NCI-H1105 treated with DMSO at 0.1 percent for 48 hours (cell line): ENCODE measurements at places on chromosomes 16 and 17.
A peak's percentile ranks its signal among the peaks of the same experiment; 100 is the strongest.

GRCh38 chr17:82754297-82755208, 2.7 kb downstream of the TBCD start:
- no peak for DNase-seq

- no peak for DNase-seq
These were observed 1.0 kb downstream of the ZNF319 start for GRCh38 chr16:57999366-57999970.

DNA sequence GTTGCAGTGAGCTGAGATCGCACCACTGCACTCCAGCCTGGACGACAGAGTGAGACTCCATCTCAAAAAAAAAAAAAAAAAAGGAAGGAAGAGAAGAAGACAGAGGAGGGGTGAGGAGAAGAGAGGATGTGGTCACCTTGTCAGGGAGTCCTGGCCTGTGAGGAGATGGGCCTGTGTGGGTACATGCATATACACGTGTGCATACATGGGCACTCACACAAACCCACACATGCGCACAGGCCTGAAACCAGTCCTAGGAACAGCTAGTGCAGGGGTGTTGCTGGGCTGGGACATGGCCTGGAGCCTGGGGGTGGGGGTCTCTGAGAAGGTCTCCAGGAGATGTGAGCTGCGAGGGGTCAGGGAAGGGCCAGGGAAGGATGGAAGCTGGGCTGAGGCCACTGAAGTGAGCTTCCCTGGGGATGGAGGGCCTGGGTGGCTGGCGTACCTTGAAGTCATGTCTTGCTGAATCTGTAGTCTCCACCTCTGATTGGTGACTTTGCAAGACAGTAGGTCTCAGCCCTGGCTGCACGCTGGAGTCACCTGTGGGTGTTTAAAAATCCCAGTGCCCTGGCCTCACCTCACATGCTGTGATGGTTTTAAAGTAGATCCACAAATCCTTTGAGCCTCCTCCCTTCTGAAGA, 72.4 kb downstream of the MRM1 start:
- no peak for DNase-seq

GRCh38 chr16:31022544-31023251, 10.7 kb upstream of the STX4 start:
- no peak for DNase-seq

DNA sequence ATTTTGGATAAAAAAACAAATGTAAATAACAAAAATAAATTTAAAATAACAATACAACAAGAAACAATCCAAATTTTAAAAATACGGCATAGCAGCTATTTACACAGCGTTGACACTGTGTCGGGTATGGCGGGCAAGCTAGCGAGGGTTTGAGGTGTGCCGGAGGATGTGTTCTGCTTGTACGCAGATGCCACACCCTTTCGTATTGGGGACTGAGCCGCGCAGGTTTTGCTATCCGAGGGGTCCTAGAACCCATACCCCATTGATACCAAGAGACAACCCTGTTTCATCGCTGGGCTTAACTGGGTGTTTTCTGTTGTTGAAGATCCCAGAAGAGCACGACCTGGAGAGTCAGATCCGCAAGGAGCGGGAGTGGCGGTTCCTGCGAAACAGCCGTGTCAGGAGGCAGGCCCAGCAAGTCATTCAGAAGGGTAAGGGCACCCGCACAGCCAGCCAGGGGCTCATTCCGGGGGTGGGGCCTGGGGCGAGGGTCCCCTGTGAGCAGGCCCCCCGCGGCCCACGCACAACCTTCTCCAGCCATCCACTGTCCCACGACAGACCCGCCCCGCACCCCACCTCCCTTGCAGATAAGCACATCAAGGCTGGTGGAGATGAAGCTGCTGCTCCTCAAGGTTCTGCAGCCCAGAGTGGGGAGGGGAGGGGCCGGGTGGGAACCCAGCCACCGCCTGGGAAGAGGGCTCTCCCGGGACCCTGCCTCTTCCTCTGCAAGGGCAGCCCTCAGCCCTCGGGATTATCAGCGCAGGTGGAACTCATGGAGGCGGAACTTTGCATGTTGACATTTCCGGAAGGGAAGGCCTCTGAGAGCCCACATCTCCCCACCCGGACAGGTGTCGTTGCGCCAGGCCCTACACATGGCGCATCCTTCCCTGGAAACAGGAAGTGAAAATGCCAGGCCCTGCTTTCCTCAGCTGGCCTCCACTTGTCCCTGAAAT, 51.2 kb upstream of the CHMP6 start:
- no peak for DNase-seq

GRCh38 chr16:60405286-60405685, 1631.0 kb downstream of the CDH8 start:
- DNase-seq: no peak

GRCh38 chr16:56414366-56414765, 11.0 kb downstream of the AMFR start:
- no peak for DNase-seq

DNA sequence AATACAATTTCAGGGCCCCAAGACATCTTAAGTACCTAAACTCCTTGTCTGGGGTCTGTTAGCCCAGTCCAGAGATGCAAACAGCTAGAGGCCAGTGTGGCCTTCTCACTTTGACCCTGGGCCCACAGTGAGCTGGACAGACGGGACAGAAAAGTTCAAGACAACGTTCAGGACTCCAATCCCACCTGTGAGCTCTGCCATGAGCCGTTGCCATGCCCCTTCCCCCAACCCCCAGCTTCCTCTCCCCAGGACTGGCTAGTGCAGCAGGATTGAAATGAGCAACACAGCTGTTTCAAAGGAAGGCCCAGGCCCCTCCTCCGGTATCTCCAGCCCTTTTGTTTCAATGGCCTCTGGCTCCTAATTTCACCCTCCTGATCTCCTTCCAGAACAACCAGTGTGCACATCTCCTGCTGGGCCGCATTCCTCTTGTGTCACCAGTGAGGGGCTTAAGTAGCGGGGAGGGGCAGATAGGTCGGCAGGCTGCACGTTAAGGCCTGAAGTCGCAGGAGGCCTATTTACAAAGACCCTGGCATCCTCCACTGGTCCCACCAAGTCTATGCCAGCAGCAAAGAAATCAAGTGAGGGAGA, 11.3 kb downstream of the AXIN2 start:
- no peak for DNase-seq

- no peak for DNase-seq
These were observed 32.8 kb downstream of the HIC1 start for GRCh38 chr17:2087597-2088211.

DNA sequence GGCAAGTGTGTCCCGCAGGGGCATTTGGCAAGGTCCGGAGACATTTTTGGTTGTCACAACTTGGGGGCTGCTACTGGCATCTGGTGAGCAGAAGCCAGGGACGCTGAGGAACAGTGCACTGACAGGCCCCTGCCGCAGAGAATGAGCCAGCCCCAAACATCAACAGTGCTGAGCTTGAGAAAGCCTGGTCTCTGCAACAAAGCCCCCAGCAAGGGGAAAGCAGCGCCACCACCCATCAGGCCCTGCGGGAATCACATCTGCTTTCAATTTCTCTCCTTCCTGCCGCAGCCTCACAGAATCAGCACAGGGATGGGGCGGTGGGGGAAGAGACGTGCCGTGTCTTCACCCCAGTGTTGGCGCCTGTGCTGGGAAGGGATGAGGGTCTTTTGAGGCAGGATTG, 14.8 kb upstream of the PRPSAP1 start:
- DNase-seq: no peak

- no peak for DNase-seq
These were observed 8.6 kb upstream of the LASP1NB start for GRCh38 chr17:38916771-38917170.

- no peak for DNase-seq
These were observed 60.6 kb downstream of the LMF1 start for GRCh38 chr16:910181-910580.

DNA sequence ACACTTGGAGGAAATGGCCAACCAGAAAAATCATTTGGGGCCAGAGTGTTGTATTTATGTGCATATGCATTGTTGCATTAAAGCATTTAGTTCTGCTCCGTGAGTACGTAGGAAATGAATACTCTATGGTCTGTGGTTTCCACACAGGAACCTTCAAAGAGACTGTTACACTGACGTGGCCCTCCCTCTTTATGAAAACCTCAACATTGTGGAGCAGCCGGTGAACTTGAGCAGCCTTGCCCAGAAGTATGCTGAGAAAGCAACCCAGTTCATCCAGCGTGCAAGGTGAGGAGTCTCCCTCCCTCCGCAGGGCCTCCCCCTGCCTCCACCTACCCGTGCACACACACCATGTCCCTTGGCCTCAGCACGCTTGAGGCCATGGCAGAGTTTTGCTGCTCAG, 65.2 kb downstream of the ARSG start:
- no peak for DNase-seq

GRCh38 chr16:991345-991744, 9.8 kb downstream of the SOX8 start:
- DNase-seq: no peak

DNA sequence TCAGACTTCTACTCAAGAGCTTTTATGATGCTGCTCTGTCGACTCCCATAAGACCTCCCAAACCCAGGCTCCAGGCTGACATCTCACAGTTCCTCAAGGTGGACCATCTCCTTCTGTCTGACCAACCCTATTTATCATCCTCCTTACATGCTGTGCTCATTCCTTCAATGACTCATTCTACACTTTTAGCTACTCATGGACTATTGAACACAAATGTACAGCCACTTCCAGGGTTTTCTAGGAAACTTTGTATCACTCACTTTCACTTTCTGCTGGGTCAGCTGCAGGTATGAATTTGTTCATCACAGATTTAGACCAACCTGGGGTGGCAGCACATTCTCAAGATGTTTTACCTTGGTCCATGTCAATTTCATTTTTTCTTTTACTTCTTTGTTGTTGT, 162.4 kb upstream of the FAM20A start:
- no peak for DNase-seq

GRCh38 chr17:79798299-79799173, 1.7 kb upstream of the CBX8 start:
- DNase-seq: no peak

GRCh38 chr17:64411999-64412771, 21.5 kb upstream of the PECAM1 start:
- DNase-seq: no peak

DNA sequence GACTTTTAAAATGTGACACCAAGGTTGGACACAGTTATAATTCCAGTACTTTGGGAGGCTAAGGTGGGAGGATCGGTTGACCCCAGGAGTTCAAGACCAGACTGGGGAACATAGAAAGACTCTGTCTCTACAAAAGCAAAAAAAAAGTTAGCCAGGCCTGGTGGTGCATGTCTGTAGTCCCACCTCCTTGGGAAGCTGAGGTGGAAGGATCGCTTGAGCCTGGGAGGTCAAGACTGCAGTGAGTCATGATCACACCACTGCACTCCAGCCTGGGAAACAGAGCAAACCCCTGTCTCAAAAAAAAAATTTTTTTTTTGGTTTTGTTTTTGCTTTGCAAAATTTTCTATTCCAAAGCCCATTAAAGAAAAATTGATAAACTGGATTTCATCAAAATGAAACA, 281.4 kb downstream of the BCAS3 start:
- DNase-seq: no peak

GRCh38 chr16:5062051-5062450, 3.7 kb downstream of the C16orf89 start:
- no peak for DNase-seq

- no peak for DNase-seq
These were observed 628 bp downstream of the GABARAPL2 start for GRCh38 chr16:75566758-75567255.

DNA sequence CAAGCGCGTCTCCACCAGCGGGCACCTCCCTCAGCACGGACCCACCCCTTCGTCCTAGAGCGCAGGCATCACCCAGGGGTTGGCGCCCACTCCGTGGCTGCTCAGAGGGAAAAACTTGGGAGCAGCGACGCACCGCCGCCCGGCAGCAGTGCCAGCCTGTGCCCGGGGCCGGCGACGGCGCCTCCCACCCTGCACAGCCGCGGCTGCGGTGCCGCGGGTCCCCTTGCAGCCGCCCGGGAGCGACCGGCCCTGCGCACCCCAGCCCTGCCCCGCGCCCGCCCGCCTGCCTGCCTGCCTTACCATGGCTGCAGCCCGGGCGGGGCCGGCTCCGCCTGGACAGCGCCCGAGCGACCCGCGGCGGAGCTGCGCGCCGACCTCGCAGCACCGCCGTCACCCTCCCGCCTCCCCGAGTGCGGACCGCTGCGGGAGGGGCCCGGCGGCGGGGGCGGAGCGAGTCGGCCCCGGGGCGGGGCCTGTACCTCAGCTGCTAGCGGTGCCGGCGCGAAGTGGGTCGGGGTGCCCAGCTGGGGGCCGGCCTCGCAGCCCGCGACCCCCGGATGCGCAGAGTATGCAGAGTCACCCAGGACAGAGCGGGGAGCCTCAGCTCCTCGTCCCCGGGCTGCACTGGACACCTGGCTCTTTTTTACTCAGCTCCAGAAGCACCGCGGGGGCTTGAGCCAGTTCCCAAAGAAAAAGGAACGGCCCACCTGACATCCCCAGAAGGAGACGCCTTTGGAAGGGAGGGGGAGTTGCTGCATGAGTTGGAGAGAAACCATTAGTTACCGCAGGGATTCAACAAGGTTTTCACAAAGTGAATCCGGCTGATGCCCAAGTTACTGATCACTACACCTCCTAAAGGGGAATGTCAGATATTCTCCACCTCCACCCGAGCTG, 17.5 kb upstream of the MTMR4 start:
- DNase-seq: peak; percentile 11

GRCh38 chr17:1042486-1042885, 45.6 kb downstream of the TIMM22 start:
- no peak for DNase-seq
